NCI-H146 (cell line): ENCODE measurements at places on chromosomes 16 and 17.

GRCh38 chr16:12256921-12257320 lies 280.4 kb downstream of the SNX29 start:
- no peak for DNase-seq

DNA sequence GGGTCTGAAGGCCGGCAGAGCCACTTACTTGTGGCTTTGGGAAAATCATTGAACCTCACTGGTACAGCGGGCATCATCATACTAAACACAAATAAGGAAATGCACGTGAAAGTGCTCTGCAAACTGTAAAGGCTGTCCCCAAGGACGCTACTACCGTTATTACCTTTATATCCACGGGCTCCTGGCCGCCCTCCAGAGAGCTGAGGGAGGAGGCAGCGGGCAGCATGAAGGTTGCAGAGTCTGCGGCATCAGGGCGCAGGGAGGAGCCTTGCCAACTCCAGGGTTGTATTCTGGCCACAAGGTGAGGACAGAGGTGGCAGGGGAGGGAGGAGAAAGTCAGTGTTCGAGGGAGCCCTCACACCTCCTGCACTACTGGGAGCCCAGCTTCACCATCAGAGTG lies 68.3 kb upstream of the GCSH start:
- no peak for DNase-seq

DNA sequence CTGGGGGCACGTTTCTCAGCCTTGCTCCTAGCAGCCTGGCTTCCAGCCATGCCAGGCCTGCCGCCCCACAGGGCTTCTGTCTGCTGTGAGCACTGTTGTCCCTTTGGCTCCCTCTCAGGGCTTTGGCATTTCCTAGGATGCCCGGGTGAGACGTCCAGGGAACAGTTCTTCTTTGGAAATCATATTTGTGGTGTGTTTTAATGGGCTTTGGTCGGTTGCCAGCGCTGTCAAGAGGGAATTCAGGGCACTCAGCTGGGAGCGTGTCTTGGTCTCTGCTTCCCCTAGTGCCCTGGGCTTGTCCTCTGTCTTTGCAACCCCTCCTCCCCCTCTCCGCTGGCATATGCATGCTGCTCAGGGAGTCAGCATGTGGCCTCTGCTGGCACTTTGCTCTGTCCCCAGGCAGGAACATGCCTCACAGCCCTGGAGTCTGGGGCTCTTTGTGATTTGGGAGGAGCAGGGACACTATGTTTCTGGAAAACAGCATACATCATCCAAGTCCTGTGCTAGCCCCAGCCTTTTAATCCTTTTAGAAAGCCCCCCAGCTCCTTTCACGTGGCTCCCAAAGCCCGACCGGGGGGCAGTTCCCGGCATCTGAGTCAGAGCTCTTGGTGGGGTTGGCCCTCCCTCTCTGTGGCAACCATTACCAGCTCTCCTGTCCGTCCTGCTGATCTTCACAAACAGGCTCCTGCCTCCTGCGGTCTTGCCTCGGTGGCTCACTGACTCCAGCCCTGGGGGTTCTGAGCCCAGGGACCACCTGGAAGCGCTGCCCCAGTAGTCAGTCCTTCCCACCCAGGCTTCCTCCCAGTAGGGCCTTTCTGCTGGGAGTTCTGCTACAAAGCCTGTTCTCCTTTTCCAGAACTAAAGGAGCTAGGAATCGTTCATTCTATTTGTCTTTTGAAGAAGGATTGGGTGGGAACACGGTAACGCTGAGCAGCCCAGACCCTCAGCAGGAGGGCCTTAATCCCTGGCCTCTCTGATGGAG lies 26.7 kb downstream of the SAP30BP start:
- DNase-seq, result no peak

GRCh38 chr16:5709889-5710288 lies 612.3 kb upstream of the EEF2KMT start:
- no peak for DNase-seq

- no peak for DNase-seq
Measured at GRCh38 chr17:19904924-19905323, 37.2 kb upstream of the ULK2 start.

- no peak for DNase-seq
Measured at GRCh38 chr16:47139561-47140185, 4.1 kb downstream of the NETO2 start.

- DNase-seq, result no peak
Measured at GRCh38 chr16:1976951-1977874, 4.1 kb downstream of the NOXO1 start.

DNA sequence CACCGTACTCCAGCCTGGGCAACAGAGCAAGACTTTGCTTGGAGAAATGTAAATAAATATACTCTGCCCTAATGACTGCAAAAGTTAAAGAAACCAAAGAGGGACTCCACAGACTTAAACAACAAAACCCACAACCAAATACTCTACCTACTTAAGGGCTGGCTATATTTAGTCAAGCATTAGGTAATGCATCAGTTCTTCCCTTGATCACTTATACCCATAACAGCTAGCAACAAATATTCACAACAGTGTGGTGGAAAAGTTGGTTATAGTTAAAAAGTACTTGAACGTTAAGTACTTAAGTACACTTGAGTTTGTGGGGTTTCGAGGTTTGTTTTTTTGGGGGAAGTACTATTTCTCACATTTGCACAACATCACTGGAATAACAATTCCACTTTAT lies 5.4 kb upstream of the HEXIM2 start:
- DNase-seq, result no peak

DNA sequence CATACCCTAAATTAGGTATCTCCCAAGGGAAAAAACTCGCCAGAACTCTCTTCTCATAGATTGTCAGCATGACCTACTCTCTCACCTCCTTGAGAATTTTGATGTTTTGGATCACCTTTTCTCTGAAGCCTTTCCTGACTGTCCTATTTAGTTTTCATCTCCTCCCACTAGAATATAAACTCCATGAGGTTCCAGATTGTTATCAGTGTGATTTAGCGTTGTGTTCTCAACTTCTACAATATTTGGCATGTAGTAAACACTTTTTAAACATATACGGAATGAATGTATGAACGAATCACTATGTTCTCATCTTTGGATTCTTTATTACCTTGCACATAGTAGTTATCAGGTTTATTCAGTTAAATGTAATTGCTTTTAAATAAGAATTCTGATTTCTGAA lies 88.7 kb downstream of the VMP1 start:
- DNase-seq, result no peak

- no peak for DNase-seq
Measured at GRCh38 chr17:40445751-40446468, 2.7 kb downstream of the IGFBP4 start.

- DNase-seq, result no peak
Measured at GRCh38 chr16:47150067-47150466, 6.3 kb upstream of the NETO2 start.

DNA sequence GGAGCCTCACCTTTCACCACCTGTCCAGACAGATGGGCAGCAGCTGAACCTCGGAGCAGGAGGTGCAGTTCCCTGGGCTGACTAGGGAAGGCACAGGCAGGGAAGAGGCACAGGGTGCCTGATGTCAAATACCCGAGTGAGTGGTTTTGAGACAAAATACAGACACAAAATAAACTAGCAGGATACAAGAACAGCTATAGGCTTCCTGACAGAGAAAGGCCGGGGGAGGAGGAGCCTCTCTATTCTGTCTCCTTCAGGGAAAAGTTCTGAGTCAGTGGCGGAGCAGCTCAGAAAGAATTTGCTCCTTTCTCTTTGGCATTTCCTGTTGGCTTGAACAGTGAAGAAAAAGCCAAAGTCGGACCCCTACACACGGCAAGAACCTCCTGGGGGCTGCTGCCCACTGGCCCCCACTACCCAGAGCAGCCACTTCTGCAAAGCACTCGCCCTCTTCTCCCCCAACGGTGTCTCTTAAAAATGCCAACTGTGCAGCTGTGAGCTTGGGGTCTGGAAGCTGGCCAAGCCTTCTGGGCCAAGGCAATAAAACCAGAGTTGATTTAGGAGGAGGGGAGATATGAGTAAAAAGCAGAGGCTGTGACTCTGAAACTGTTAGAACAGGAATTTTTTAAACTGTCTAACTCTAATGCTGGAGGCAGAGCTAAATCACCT lies 14.4 kb upstream of the FAAP100 start:
- DNase-seq, result no peak

GRCh38 chr17:71919186-71919585 lies 201.6 kb upstream of the SOX9 start:
- no peak for DNase-seq

GRCh38 chr17:63714550-63715277 lies 14.8 kb upstream of the LIMD2 start:
- DNase-seq, result no peak

GRCh38 chr17:57984261-57984890 lies 3.7 kb downstream of the VEZF1 start:
- DNase-seq, result no peak

GRCh38 chr17:67518876-67519275 lies 141.8 kb downstream of the PITPNC1 start:
- no peak for DNase-seq

DNA sequence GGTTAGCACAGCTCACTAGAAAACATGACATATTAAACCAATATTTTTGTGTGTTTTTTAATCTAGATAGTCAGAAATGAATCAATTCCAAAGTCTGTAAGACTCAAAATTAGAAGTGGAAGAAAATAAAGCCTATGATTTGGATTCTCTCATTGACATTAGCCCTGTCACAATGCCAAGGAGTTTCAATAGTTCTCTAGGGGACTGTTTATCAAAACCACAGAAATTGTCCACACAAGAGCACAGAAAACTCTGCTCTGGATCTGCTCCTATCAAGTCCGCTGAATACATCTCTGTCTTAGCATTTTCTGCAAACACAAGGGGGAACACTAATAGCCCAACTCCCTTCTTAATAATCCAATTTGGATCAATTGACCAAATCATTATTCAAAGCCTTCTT lies 152.0 kb downstream of the HS3ST3B1 start:
- no peak for DNase-seq

DNA sequence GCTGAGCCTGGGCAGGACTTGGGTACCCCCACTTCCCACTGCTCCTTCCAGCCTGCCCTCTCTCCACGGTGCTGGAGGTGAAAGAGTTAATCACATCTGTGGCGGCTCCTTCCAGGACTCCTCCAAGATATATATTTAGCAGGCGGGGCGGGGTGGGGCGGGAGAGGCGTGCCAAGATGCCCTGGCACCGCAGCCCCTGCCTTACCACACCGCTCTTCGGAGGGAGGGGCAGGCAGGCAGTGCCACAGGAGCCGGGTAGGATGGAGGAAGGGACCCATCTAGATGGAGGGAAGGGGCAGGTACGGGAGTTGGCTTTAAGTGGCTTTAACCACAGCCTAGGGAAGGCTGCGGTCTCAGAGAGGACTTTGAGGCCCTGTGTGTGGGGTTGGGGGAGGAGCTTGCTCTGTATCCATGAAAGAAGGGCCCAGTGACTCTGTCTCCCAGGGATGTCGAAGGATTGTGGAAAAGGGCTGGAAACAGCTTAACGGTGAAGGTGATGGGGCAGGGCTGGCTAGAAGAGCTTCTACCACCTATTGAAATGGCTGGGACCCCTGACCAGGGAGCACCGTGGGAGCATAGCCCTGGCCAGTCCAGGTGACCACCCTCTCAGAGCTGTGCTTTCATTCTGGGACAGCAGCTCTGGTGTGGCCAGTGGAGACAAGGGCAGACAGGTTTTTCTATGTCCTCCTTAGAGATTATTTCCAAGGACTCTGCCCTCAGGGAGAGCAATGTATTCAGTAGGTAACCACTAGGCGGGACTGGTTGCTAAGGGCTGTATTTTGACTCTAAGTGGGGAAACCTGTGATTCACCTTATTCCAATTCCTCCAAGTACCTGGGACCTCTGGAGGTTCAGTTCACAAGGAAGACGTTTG lies 13.0 kb downstream of the GPR142 start:
- DNase-seq, result no peak

DNA sequence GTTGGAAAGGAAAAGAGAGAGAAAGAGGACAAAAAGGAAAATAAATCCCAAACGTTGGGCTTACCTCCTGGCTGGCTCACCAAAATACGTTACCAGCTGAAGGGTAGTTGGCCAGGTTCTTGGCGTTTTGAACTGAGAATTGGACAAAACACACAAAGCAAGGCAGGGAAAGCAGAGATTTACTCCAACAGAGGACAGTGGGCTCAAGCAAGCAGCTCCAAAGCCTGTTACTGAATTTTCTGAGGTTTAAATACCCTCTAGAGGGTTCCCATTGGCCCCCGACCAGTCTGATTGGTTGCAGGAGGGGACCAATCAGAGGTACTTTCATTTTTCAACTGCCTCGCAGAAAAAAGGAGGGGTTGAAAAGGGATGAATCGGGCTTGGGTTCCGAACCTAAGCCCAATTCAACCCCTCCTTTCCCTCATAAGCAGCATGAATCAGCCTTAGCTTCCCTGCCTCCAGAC lies 55.6 kb upstream of the ALOX12 start:
- DNase-seq, result no peak

DNA sequence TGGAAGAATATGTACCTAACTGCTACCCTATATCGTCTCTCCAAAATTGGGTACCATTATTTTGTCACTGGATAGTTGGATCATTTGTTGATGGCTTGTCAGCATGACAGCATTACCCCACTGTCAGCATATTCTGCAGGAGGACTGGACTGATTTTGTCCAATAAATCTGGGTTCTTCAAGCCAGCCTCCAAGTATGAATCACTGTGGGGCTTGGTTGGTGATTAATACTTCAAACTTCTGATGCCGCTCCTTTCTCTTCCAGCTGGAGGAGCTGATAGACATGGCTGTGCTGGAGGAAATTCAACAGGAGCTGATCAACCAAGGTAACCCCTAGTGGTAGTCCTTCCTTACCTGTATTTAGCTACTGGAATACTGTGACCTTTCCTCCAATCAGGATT lies 2.5 kb downstream of the RPAIN start:
- no peak for DNase-seq

- no peak for DNase-seq
Measured at GRCh38 chr17:50697663-50698272, 9.9 kb downstream of the ANKRD40 start.

DNA sequence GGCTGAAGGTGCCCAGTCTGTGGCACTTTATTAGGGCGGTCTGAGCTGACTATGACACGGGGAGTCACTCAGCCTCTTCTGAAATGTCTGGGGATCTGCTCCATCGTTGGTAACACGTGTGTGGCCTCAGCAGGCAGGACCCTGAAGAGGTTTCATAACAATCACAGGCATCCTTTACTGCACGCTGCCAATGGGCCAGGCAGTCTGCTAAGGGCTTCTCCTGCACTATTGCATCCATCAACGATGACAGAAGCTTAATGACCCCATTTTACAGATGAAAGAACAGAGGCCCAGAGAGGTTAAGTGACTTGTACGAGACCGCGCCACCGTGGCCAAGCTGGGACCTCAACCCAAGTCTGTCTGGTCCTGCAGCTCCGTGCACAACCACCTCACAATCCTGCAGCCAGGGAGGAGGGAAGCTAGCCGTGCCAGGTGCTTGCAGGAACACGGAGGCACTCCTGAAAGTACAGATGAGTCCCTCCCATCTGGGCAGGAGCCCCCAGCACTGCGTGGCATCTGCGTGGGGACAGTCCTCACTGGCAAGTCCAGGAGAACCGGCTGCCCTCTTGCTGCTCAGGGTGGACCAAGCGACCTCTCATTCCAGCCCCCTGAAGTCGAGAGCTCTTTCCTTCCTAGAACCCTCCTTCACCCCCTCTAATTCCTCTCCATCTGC lies 40.0 kb downstream of the RPH3AL start:
- DNase-seq, result no peak

- DNase-seq, result no peak
Measured at GRCh38 chr16:79334127-79334526, 266.4 kb downstream of the MAF start.
